ENCODE measurements at places on chromosomes 11 and 22. TPM values are rescaled to one million over a fixed set of nuclear protein-coding genes. Genes with fewer than 3 reads are reported as not detected.

RIMBP3C gene
- 0.21 TPM for total RNA-seq

MCHR1 gene
- total RNA-seq = 0.24 TPM

FZD4 gene
- 0.85 TPM for total RNA-seq

CASP1 gene
- 16.2 TPM for total RNA-seq

RBFOX2 gene
- 85.3 TPM for total RNA-seq

SLC3A2 gene
- 762 TPM for total RNA-seq
